ENCODE measurements at places on chromosomes 4 and X. TPM values are rescaled to one million over a fixed set of nuclear protein-coding genes. Genes with fewer than 3 reads are reported as not detected.

DNA sequence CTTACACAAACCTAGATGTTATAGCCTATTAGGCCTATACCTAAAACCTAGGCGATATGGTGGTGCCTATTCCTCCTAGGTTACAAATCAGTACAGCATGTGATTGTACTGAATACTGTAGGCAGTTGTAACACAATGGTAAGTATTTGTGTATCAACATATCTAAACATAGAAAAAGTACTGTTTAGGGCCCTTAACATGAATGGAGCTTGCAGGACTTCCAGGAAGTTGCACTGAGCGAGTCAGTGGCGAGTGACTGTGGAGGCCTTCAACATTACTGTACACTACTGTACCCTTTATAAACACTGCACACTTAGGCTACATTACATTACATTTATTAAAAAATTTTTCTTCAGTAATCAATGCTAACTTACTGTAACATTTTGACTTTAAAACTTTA is 37.8 kb downstream of the WWC2 start:
- no peak for DNase-seq

The FAM9A gene
- not detected for total RNA-seq

GRCh38 chrX:20463296-20464075 is 196.8 kb upstream of the RPS6KA3 start:
- no peak for DNase-seq

DNA sequence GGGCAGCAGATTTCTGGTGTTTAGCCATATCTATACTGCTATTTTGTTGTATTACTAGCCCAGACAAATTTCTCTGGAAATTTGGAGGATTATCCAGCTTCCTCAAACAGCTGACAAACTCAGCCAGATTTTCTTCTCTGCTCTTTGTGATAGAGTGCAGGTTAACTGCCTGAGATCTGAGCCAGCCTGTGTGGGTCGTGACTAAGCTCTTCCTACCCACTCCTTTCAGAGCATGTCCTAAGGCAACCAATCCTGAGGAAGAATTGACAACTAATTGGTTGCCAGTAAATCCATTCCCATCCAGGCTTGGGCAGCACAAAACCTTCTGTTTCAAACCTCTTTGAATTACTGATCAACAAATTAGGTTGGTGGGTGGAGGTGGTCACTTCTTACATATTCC is 2.5 kb upstream of the GABRA2 start:
- no peak for DNase-seq

DNA sequence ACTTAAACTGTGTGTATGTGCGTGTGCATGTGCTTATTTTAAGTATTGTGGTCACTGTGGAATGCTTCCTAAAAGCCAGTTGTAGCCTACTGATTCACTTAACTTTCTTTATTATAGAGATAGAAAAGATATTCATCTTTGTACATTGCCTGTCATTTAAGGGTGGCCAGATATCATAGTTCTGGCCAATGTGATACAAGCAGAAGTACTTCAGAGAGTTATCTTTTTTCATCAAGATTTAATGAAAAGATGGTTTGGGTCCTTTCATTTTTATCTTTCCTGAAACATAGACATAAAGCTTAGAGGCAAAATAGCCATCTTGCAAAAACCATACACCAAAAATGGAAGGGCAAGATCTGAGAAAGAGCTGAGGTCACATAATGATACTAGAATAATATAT is 744.7 kb upstream of the ADGRL3 start:
- no peak for DNase-seq

- no peak for DNase-seq
Observed at GRCh38 chr4:93355411-93355810, 473.1 kb upstream of the ATOH1 start.

DNA sequence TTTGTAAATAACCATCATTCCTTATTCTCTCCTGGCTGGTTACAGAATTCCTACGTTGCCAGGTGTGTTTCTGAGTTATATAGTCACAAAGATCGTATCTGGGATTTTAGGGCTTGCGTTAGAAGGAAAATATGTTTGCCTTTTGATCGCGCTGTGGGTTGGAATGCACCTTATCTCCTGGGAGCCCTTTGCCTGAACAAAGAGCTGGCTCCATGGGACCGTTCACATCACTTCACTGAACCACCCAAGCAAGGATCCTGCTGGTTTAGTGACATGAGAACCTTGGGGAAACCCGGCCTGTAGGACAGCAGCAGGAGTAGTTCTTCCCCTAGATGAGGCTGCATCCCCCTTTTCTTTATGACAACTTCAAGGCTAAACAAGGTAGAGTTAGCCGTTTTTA is 51.6 kb downstream of the RS1 start:
- DNase-seq = no peak

DNA sequence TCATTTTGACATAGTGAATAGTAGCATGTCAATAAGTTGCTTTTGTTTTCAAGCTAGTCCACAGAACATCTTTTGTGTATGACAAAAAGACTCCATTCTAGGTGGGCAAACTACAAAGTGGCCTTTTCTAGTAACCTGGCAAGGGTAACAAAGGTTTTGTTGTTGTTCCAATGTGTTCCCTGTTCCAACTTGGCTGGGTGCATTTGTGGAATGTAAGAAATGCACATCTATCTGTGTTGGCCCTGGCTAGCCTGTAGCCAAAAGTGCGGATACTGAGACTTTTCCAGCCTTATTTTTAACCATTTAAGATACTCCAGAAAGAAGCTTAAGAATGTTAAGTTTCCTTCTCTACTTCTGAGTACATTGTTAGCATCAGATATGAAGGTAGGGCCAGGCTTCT is 118.7 kb upstream of the CHRDL1 start:
- DNase-seq = no peak

DNA sequence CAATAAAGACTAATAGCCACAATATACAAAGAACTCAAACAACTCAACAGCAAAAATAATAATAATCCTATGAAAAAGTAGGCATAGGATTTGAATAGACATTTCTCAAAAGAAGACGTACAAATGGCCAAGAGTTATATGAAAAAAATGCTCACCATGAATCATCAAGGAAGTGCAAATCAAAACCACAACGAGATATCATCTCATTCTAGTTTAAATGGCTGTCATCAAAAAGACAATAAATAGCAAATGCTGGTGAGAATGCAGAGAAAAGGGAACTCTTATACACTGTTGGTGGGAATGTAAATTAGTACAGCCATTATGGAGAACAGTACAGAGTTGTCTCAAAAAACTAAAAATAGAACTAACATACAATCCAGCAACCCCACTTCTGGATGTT is 18.8 kb downstream of the TLR6 start:
- no peak for DNase-seq

- DNase-seq = no peak
Observed at GRCh38 chr4:168433571-168433970, 46.7 kb downstream of the DDX60L start.

DNA sequence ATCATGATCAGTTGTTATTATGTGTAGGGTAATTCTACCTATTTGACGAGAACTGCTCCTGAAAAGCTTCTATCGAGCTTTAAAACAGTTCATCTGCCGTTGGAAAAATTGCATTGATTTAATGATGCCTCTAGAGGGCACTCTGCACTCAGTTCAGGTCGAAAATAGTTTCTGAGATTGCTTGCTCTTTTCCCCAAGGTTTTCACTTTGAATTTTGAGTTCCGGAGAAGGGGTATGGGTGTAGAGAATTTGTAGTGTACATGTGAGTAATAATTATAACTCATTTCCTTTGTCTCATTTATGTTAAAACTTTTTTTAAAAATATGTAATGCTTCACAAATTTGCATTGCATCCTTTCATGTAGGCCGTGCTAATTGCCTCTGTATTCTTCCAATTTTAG is 28.4 kb upstream of the TNIP3 start:
- no peak for DNase-seq

DNA sequence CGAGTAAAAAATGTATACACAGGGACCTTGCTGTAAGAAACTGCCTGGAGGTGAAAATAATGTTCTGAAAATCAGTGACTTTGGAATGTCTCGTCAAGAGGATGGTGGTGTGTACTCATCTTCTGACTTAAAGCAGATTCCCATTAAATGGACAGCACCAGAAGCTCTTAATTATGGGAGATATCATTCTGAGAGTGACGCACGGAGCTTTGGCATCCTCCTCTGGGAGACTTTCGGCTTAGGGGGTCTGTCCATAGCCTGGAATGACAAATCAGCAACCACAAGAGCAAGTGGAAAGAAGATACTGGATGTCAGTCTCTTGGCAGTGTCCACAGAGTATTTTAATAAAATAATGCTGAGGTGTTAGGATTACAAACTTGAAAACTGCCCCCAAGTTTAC is 129.4 kb downstream of the THOC2 start:
- no peak for DNase-seq

- no peak for DNase-seq
Observed at GRCh38 chrX:123215397-123216089, 31.5 kb downstream of the GRIA3 start.

The RAB41 gene
- not detected for total RNA-seq

DNA sequence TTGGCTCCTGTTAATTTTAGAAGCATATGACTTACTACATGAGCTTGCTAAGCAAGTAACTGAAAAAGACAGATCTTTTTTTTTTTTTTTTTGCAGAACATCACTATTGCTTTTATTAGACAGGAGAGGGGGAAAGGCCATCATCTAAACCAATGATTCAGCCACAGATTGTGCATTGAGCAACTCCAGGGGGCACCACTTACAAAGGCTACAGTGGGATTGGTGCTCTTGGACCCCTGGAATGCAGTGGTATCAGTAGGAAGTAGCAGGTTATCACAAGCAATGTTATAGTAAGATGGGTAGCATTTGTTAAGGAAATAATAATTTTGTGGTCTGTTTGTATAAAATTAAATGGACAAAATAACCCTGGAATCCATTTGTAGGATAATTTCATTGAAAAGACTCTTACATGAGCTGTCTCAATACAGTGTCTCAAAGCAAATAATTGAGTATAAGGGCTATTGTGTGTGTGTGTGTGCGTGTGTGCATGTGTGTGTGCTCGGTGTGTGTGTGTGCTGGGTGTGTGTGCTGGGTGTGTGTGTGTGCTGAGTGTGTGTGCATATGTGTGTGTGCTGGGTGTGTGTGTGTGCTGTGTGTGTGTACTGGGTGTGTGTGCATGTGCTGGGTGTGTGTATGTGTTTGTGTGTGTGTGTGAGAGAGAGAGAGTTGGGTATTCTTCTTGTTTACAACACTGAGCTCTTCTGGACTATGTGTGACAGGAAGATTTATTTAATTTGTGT is 296.3 kb downstream of the PCDH7 start:
- DNase-seq = no peak
